Dorsolateral prefrontal cortex (tissue), 122 donors: ENCODE measurements at places on chromosomes 12 and 14.

DNA sequence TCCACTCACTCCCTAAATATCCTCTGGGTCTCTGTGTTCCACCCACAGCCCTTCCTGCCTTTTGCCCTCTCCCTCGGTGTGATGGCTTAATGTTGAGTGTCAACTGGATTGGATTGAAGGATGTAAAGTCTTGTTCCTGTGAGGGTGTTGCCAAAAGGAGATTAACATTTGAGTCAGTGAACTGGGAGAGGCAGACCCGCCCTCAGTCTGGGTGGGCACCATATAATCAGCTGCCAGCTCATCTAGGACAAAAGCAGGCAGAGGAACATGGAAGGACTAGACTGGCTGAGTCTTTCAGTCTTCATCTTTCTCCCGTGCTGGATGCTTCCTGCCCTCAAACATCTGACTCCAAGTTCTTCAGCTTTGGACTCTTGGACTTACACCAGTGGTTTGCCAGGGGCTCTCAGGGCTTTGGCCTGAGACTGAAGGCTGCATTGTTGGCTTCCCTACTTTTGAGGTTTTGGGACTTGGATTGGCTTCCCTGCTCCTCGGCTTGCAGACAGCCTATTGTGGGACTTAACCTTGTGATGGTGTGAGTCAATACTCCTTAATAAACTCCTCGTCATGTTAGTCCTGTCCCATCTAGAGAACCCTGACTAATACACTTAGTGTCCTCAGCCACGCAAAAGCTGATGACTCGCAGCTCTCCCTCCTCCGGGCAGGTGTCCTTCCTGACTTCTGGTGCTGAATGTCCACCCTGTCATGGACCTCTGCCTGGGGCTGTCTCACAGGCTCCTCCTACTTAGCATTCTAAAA is 5.9 kb downstream of the DGLUCY start:
- DNase-seq, result no peak

- DNase-seq, result no peak
Observed at GRCh38 chr12:68980476-68981212, 47.7 kb upstream of the CPM start.

DNA sequence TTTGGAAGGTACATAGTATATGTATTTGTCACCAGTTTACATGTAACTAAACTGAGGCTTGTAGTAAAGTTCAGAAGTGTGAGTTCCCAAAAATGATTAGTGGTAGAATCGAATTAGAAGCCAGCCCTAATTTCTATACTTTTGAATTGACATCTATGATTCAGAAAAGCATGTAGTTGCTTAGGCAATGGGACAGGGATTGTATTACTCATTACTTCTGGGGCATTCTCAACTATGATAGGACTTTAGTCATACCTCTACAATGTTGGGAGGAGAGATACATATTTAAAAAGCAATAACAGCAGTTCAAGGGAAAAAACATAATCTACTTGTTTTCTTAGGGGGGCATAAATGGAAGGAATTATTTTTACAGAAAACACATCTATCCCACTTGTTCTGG is 277.9 kb upstream of the E2F7 start:
- DNase-seq, result no peak

DNA sequence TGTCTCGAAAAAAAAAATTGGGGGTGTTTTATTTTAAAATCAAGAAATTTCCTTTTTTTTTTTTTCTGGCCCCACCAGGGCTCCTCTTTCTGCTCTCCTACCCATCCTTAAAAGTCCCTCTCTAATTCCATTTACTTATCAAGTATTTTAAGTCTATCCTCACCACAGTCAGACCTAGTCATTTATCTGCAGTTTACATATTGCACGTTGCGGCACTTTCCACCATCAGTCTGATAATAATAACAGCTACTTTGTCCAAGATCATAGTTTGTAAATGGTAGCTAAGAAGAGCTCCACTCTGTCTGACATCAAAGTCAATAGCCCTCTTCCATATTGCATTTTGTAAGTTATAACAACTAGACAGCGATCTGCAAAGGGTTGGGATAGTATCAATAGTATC is 23.6 kb upstream of the CAND1 start:
- DNase-seq, result no peak

- DNase-seq, result no peak
Observed at GRCh38 chr14:31400031-31400638, 20.2 kb downstream of the HEATR5A start.

DNA sequence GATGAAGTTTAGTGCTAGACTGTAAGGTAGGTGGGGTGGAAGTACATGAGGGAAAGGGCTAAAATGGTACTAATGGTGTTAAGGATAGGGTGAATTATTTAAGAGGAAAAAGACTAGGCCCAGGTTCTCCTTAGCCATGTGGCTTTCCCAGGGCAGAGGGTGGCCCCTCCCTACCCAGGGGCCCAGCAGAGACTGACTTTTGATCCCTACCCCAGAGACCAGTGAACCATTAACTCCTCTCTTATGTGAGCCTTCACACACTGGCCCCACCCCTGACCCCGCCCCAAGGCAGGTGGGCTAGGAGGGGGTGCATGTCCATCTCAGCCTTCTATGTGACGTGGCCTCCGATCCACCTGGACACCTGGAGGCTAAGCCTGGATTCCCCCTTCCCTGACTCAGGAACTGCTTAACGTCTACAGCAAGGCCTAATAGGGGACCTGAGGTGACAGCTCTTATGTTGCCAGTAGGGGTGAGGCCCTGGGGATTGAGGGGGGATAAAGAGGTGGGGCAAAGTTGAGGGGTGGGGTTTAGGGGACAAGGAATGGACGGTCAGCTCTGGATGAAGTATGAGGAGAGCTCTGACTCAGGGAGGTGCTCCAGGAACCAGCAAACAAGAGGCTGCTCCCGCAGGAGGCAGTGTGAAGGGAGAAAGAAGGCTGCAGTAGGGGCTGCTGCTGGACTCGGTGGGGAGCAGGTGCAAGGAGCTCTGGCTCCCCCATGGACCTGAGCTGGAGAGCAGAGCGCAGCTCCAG is 757 bp downstream of the SLC39A5 start:
- DNase-seq, result no peak

DNA sequence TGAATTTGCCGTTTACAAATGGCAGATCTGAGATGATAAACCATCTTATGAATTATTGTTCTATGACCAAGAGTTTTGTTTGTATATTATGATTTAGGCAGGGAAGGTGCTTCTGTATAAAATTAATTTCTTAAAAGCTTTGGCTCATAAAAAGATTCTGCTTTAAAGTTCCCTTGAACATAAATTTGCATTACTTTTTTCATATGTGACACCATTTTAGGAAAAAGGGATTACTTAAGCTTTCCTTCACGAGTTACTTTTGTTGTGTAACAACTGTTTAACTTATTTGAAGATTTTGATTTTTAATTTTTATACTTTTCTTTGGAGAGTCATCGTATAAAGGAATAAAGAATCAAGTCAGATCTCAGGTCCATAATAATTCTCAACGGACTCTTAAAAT is 3.3 kb downstream of the ETNK1 start:
- DNase-seq, result no peak
